H7 (cell line): ENCODE measurements at places on chromosomes 6 and 20. TPM values are rescaled to one million over a fixed set of nuclear protein-coding genes. Genes with fewer than 3 reads are reported as not detected.

The PAX1 gene
- total RNA-seq = not detected in 2 replicates

DNA sequence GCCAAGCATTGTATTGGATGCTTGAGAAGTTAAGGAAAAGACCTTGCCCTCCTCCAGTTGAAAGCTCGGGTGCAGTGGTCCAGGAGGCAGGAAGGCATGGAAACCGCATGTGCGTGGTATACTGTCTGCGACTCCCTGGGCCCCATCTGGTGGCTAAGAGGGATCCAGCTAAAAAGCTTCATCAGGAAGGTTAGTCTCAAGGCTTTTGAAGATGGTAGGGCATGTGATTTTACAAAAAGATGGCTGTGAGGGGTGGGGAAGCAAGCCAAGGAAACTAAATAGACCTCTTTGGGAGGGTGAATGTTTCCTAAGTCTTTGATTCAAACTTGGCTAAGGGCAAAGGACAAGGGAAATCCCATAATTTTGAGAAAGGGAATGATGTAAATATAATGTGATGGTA, 109.1 kb upstream of the TIAM2 start:
- DNase-seq = no peak

The CST1 gene
- total RNA-seq = 10.5 and 46.0 TPM in 2 replicates

DNA sequence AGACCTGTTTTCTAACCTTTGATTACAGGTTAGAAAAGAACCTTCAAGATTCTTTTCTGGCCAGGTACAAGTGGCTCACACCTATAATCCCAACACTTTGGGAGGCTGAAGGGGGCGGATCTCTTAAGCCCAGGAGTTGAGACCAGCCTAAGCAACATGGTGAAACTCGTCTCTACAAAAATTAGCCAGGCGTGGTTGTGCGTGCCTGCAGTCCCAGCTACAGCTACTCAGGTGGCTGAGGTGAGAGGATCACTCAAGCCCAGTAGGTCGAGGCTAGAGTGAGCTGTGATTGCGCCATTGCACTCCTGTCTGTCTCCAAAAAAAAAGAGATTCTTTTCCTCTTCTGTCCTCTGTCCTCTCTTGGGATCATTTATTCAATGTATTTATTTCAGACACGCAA, 14.5 kb downstream of the PPIL1 start:
- no peak for DNase-seq

The AMD1 gene
- total RNA-seq = 124 and 129 TPM in 2 replicates

GRCh38 chr6:145276756-145277155, 458.6 kb downstream of the EPM2A start:
- no peak for DNase-seq

DNA sequence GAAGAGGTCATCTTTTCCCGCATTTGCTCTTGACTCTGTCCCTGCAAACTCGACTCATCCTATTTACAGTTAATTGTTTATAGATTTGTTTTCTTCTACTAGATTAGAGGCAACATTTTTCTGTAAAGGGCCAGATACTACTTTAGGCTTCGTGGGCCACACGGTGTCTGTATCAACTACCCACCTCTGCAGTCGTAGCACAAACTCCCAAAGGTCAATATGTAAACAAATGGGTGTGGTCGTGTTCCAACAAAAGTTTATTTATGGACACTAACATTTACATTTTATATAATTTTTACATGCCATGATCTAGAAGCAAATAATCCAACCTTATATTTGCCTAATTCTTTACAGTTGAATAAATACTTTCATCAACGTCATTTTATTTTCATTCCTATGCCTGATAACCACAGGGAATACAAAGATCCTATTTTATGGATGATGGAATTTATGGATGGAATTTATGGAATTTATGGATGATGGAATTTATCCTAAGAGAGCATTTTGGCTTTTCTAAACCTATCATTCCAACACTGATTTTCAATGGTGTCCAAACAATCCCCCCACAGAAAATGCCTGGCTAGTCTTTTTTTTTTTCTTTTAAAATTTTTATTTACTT, 232.8 kb downstream of the MYLK4 start:
- DNase-seq = no peak

The HLA-DQB2 gene
- not detected in 2 replicates for total RNA-seq

- DNase-seq = no peak
Observed at GRCh38 chr6:25336996-25337395, 57.8 kb downstream of the CARMIL1 start.

DNA sequence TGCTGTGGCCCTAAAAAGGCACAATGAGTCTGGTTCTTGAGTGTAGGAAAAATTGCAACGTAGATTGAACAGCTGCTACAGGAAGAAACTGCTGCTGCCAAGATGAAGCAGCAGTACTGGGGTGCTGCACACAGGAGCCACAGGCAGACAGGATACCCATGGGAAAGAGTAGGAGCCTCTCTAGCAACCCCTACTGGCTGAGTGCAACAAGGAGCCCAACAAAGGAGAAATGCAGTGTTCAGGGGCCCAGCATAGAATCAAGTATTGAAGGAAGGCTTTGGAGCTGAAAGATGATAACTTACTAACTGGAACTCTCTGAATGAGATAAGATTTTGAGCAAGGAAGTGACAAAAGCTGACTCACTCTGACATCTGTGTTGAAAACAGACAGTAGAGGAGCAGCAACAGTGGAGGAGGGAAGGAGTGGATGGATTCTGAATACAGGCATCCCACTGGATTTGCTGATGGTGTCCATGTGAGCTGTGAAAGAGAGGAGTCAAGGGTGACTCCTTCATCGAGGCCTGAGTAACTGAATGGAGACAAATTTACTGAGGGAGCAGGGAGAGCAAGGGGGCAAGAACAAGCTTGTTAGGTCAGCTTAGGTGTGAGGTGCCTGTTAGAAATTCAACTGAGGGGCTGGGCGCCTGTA, 534.7 kb upstream of the JARID2 start:
- peak; percentile 37 for DNase-seq

DNA sequence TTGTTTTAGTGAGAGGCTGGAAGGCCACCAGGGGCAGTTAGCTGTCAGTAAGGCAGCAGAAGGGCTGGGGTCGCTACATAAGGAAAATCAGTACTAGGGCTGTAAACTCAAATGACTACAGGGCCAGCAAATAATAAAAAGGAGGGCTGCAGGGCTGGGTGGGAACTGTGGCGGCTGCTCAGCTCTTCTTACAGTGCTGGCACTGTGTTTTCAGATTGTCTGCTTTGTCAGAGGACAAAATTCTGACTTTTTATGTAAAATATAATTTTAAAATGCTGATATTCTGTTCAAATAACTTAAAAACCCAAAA, 23.2 kb downstream of the HLA-A start:
- no peak for DNase-seq

The METTL24 gene
- 0.41 and 0.69 TPM in 2 replicates for total RNA-seq

DNA sequence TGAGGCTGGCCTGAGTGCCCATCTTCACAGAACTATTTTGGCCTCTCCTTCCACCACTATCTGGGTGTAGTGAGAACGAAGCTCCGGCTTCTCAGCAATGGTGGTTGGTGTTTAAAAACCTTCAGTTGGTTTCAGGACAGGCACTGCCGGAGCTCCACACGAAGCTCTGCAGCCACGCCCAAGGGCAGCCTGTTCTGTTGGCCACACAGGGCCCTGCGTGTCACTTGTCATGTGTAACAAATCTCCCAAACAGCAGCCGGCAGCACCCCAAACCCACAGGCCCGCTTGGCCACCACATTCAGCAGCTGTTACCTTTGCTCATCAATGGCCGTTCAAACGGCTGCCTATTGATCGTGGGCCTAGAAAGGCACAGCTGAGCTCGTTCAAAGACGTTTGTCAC, 97.5 kb downstream of the ERMARD start:
- DNase-seq = peak; percentile 15

The BMP6 gene
- 0.37 and 0.73 TPM in 2 replicates for total RNA-seq

The GRM1 gene
- total RNA-seq = 0.14 and 0.48 TPM in 2 replicates

- no peak for DNase-seq
Observed at GRCh38 chr6:74283532-74283931, 587.5 kb downstream of the CD109 start.

DNA sequence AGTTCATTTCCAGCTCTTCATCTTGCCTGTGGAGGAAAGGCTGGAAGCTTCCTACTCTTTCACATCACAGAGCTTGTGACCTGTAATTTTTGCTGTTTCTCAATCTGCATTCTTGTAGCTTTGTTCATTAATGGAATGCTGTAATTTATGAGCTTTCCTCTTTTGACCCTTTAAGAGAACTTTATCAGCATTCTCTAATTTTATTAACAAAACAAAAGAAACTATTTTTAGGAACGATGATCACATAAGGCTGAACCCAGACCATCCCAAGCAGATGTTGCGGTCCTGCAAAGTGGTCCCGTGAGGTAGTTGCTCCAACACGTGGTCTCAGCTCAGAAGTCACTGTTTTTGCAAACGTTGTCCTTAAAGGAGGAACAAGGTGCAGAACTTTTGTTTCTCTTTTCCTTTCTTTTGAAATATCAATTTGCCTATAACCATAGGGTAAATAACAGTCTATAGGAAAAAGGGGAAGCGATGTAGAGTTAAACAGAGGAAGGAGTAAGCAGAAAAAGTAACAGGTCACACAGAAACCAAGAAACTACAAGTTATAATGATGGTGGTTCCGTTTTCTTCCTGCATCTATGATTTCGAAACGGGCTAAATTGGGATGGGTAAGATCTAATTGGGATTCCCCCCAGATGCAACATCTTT, 121.3 kb upstream of the PHACTR1 start:
- no peak for DNase-seq

The FAXC gene
- total RNA-seq = 4.7 and 7.4 TPM in 2 replicates

GRCh38 chr20:49785852-49786175, 26.8 kb upstream of the SLC9A8 start:
- no peak for DNase-seq

GRCh38 chr20:53656293-53657202, 62.9 kb upstream of the ZNF217 start:
- DNase-seq = no peak

DNA sequence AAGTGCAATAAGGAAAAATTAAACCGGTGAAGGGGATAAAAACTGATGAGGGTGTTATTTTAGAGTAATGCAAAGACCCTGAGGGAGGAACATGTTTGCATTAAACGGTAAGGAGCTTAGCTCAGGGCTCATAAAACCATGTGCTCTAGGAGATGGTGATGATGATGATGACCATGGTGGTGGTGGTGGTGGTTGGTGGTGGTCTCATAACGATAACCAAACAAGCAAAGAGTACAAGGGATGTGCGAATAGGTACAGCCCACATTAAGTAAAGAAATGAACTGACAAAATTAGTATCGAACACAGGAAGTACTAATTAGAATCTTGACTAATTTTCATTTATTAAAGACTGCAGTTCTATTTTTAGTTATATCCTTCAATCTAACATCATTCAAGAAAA, 139.1 kb downstream of the ATXN1 start:
- no peak for DNase-seq

The SLPI gene
- not detected in 2 replicates for total RNA-seq

DNA sequence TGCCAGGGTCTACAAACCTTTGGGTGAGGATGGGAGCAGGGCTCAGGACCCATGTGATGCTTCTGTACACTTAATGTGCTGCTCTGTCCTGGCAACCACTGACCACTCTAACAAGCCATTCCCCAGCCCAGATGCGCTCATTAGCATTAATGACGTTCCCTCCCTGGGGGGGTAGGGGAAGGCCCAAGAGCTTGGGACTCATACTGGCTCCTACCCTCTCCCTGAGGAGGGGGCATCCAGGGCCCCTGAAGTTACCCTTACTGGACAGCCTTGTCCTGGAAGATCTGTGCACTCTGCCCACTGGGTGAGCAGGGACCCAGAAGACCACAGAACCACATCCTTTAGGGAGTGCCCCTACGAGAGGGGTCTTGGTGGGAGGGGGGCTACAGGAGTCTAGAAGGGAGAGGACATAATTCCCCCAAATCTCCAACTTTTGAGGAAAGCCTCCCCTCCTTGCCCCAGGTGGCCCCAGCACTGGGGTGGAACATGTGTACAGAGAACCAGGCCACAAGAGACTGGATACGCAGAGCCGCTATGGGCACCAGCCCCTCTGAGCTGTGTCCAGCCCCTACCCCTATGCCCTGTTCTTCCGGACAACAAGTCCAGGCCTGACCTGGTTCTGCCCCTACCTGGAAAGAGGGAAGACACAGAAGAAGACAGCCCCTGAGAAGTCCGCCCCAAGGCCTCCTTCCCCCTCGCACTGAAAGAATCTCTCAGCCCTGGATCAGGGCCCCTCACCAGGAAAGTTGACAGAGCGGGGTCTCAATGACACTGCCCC, 1.4 kb downstream of the TEAD3 start:
- no peak for DNase-seq

The PROKR2 gene
- total RNA-seq = 0.74 and 1.2 TPM in 2 replicates

The SLC32A1 gene
- 0.07 TPM in 1 of 2 replicates, not detected in the other for total RNA-seq

GRCh38 chr6:132598473-132598872, 8.9 kb upstream of the TAAR5 start:
- peak; percentile 14 for DNase-seq

- DNase-seq = no peak
Observed at GRCh38 chr20:10565922-10566897, 107.6 kb downstream of the JAG1 start.

DNA sequence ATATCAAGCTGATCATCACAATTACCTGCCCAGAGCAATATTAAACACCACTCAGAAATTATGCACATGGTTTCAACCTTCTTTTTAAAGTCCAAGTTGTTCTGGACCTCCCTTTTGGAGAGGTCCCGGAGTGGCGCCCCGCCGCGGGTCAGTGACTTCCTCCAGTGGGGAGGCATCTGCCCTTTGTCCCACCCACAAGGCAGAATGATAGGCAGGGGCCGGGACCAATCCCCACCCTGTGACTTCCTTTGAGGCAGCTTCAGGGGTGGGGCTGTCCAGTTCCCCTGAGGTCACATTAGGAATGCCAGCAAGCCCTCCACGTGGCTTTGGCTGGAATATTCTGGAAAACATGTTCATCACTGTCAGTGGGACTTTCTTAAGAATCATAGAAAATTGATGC, 207.0 kb downstream of the ANKRD60 start:
- peak; percentile 89 for DNase-seq

DNA sequence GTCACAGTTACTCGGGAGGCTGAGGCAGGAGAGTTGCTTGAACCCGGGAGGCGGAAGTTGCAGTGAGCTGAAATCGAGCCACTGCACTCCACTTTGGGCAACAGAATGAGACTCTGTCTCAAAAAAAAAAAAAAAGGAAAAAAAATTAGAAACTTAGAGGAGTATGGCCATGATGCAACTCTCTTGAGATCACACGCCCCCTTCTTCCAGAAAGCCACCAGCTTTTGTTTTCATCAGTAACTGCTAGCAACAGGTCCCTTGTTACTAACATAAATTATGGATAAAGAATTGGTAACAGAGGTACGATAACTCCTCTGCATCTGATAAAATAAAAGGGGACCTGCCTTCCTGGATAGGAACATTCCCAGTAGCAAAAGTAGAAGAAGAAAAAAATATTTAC, 308.2 kb downstream of the CD83 start:
- DNase-seq = no peak

DNA sequence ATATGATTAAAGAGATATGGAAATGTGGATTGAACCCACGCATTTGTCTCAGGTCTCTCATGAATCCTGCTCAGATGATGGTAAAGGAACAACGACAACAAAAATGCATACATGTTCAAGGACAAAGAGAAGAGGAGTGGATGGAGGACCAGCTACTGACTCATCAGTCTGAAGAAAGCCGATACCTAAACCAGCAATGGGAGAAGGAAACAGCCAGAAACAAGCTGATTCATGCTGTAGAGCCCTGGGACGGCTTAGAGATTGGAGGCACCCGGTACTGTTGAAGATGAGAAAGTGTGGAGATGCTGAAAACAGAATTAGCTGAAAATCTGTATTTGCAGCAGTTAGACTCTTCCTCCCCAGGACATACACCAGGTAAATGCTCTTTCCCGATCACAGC, 14.4 kb upstream of the RIPPLY2 start:
- no peak for DNase-seq

GRCh38 chr20:48818481-48818987, 9.3 kb downstream of the PREX1 start:
- DNase-seq = no peak

GRCh38 chr6:152701081-152701862, 3.6 kb downstream of the MYCT1 start:
- no peak for DNase-seq
